ENCODE measurements at places on chromosomes 2 and 18. TPM values are rescaled to one million over a fixed set of nuclear protein-coding genes. Genes with fewer than 3 reads are reported as not detected.

GRCh38 chr2:98806236-98806697, 75.3 kb upstream of the MGAT4A start:
- peak; percentile 73 for DNase-seq

- no peak for DNase-seq
These were observed 4.0 kb downstream of the EMX1 start for GRCh38 chr2:72921088-72921851.

- no peak for DNase-seq
These were observed 68.1 kb upstream of the FZD7 start for GRCh38 chr2:201965550-201965949.

GRCh38 chr2:74439803-74440377, 1.8 kb downstream of the RTKN start:
- peak; percentile 90 for DNase-seq

The KCNK3 gene
- 0.53 TPM for total RNA-seq

The PSTPIP2 gene
- 10.0 TPM for total RNA-seq

All from sciatic nerve (tissue), 2 donors.